Neural progenitor cell (in vitro differentiated cells): ENCODE measurements at places on chromosomes 5 and 9. TPM values are rescaled to one million over a fixed set of nuclear protein-coding genes. Genes with fewer than 3 reads are reported as not detected.

DNA sequence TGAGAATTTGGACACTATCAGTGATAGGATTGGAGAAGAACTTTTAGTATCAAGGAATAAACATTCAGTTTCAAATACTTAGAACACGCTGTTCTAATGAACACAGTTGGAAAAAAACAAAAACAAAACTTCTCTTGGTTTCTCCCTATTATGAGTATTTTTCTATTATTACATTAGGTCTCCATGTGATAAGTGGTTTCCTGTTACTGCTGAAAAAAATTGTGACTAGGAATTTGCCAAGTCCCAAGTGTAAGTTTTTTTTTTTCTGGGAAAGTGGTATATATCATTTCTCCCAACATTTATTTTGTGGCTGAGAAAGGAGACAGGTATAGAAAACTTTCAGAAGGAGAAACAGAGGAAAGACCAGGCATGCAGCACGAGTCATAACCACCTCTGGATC is 41.1 kb downstream of the PCSK1 start:
- DNase-seq = no peak

The FBP2 gene
- not detected in 2 replicates for total RNA-seq

- DNase-seq = no peak
Observed at GRCh38 chr9:110486218-110486617, 93.3 kb downstream of the SVEP1 start.

DNA sequence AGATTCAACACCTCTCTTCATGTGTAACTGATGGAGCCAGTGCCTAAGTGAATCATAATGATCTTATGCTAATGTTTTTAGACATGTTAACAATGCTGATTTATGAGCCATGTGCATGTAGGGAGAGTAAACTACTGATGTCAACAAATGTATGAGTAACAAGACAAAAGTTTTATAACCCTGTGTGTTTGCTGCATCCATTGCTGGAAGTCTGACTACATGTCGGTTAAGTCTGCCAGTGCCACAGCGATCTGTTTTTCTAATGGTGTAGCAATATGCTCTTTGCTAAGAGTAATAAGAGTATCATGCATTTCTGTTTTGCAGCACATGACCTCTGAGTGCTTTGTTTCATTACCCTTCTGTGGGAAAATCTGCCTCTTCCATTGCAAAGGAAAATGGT is 26.4 kb upstream of the TMOD1 start:
- no peak for DNase-seq

- no peak for DNase-seq
Observed at GRCh38 chr5:134902071-134902801, 2.7 kb upstream of the PCBD2 start.

The OTULINL gene
- 4.9 and 10.6 TPM in 2 replicates for total RNA-seq

GRCh38 chr9:14322211-14323082 is 8.5 kb upstream of the NFIB start:
- peak; percentile 95 for DNase-seq

DNA sequence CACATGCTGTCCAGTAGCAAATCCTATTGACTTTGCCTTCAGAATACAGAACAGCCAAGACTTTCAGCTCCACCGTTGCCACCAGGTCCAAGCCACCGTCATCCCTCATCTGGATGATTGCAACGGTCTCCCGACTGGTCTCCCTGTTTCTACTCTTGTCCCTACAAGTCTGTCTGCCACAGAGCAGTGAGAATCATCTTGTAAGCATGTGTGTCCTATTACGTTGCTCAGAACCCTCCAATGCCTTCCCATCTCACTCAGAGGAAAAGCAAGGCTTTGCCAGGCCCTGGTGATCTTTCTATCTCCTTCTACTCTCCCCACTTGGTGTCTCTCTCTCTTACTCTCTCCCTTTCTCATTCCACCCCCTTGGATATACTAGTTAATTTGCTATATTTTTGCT is 76.7 kb upstream of the GDNF start:
- no peak for DNase-seq

DNA sequence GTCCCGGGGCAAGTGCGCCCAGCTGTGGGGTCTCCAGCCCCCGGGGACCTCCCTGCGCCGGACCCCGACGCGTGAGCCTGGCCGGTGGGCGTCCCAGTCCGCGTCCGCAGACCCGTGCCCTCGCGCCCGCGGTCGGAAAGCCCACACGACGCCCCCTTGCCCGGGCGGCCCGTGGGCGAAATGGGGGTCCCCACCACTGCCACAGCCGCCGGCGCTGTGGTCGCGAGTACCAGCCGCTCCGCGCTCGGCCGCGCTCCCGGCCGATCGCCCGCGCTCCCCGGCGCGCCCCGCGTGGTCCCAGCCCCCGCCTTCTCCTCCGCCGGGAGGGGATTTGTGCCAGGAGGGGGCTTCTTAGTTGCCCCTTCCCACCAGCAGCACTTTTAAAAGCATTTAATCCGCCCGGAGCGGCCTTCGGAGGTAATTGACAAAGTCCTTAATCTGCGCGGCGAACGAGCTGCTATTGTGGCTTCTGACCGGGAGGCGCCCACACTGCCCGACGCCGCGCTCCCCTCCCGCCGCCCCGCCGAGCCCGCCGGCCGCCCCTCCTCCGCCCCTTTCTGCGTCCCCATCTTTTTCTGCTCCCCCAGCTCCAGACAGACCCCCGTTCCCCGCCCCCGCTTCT is 469 bp upstream of the FIBCD1 start:
- peak; percentile 91 for DNase-seq
